ENCODE measurements at places on chromosomes 6 and 20.

- no peak for DNase-seq
Observed at GRCh38 chr20:61185841-61186601, 66.0 kb upstream of the CDH4 start.

- DNase-seq, result no peak
Observed at GRCh38 chr6:146985111-146985510, 219.1 kb upstream of the STXBP5 start.

GRCh38 chr6:164928728-164929407 is 380.5 kb downstream of the C6orf118 start:
- no peak for DNase-seq

DNA sequence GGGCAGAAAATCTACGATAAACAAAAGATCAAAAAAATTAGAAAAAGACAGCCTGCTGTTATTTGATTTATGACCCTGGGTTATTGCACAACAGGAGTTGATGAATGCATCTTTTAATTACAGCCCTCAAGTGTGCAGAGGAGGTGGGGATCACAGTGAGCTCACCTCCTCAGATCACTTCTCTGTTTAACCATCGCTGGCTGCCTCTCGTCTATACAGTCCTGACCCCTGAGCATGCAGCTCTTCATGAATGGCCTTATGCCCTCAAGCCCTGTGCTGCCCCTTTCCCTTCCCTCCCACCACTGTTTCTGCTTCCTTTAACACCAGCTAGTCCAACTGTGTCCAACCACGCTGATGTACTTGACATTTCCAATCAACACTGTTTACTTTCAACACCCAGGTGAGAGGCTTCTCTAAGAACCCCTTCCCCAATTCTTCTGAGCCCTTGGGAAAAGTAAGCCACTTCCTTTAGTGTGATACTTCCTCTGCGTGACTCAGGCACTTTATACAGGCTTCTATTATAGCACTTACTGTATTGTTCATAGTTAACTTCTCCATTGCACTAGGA is 60.6 kb upstream of the RIPOR2 start:
- DNase-seq, result no peak

All from OCI-LY7 (cell line).